ENCODE measurements at places on chromosomes 1 and 21. TPM values are rescaled to one million over a fixed set of nuclear protein-coding genes. Genes with fewer than 3 reads are reported as not detected.

Gene SLC9A1
- total RNA-seq: 4.4 TPM

Gene TMCC2
- 3.0 TPM for total RNA-seq

Gene YTHDF2
- 33.0 TPM for total RNA-seq

Gene MYBPH
- 0.26 TPM for total RNA-seq

Gene SMCP
- not detected for total RNA-seq

Gene SIK1
- 0.32 TPM for total RNA-seq

Gene PDC
- total RNA-seq: not detected

Gene ALX3
- total RNA-seq: not detected

Gene SLFNL1
- total RNA-seq: 0.60 TPM

Gene PADI2
- total RNA-seq: 0.09 TPM

Gene PRR9
- total RNA-seq: not detected

Gene IGFN1
- total RNA-seq: not detected

Gene LAPTM5
- total RNA-seq: under 0.01 TPM

Gene AMY2B
- total RNA-seq: 4.7 TPM

Gene LHX8
- total RNA-seq: not detected

Gene MCM3AP
- total RNA-seq: 68.7 TPM

Gene DFFB
- 4.6 TPM for total RNA-seq

Gene CACNA1S
- not detected for total RNA-seq

Gene CR1
- total RNA-seq: not detected

Gene SLAMF8
- not detected for total RNA-seq

Gene SMIM1
- 4.1 TPM for total RNA-seq

Gene MYBPHL
- total RNA-seq: not detected

Gene ADCY10
- 0.17 TPM for total RNA-seq

Gene CSF3R
- total RNA-seq: under 0.01 TPM

Gene CLDN14
- not detected for total RNA-seq

Gene TTC22
- not detected for total RNA-seq

Gene APCS
- not detected for total RNA-seq

Gene UTS2
- not detected for total RNA-seq

Gene LRRC71
- not detected for total RNA-seq

Gene LRRC7
- under 0.01 TPM for total RNA-seq

Gene C1QA
- not detected for total RNA-seq

Gene B3GALT2
- total RNA-seq: 0.32 TPM

Gene CRYZL1
- 34.9 TPM for total RNA-seq

Gene FMO4
- total RNA-seq: 1.4 TPM

Gene TFF2
- not detected for total RNA-seq

Gene XKR8
- 3.4 TPM for total RNA-seq

Gene PM20D1
- total RNA-seq: 0.09 TPM

Gene OR2W3
- not detected for total RNA-seq

Gene DIRAS3
- 5.2 TPM for total RNA-seq

Gene SLC25A34
- total RNA-seq: 0.52 TPM

Gene FHL3
- 11.6 TPM for total RNA-seq

Gene RNF186
- total RNA-seq: not detected

Measured in bronchial smooth muscle cell (primary cell).